ENCODE measurements at places on chromosomes 2 and 18.

DNA sequence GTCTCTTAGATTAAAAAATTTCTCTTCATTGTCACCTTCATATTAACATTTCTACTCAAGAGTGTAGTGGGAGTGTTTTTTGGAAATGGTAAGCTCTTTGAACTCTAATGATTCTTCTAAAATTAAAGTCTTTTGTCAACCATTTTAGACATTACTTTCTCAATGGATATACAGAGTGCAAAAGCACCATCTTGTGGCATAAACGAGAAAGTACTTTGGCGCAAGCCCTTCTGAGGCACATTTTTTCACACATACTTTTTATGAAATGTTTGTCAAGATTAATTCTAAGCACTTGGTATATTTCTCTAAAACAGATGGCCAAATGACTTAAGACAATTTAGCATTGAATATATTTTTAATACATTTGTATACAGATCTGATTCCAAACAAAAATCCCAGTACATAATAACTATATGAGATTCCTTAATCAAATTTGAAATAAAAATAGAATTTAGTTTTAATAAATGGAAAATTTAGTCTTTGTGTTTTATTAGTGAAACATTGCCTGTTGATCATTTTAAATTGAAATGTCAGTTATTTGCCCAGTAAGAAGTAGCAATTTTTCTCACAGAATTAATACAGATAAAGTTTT lies 63.3 kb upstream of the GALNT5 start:
- no peak for DNase-seq

- no peak for DNase-seq
These were observed 18.7 kb downstream of the ZFP36L2 start for GRCh38 chr2:43207553-43208300.

DNA sequence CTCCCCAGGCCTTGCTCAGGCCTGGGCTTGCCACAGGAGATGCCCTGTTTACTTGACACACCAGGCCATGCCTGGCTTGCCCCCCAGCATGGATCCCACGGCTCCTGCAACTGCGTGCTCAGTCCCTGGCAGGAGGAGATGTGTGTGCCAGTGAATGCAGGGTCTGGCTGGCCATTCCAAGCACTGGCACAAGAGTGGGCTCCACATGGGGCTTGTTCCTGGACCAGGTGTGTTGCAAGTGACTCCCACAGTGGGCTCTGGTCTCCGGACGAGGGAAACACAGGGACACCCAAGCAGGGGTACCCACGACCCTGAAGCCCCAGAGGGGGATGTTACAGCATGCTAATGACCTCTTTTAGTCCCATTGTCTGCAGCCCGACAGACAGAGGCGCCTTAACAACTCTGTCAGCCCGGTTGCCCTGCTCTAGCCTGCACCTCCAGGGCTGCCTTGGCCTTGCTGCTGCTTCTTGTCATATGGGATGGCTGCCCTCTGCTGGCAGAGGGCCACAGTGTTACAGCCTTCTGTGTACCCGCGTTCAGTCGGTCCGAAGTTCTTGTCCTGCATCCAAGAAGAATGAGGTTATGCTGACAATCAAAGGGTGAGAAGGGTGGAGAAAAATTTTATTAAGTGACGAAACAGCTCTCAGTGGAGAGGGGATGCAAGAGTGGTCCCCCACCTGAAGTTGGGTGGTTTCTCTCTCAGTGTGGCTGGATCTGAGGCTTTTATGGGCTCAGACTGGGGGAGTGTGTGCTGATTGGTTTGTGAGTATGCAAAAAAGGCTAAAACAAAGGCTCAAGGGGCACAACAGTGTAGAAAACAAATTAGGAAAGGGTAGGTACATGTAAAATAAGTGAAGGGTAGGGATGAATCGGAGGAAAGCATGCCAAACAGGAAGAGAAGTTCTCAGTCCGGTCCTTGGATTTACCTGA lies 180.4 kb downstream of the MBD5 start:
- no peak for DNase-seq

- DNase-seq: no peak
These were observed 22.8 kb upstream of the SMAD4 start for GRCh38 chr18:51006948-51007789.

DNA sequence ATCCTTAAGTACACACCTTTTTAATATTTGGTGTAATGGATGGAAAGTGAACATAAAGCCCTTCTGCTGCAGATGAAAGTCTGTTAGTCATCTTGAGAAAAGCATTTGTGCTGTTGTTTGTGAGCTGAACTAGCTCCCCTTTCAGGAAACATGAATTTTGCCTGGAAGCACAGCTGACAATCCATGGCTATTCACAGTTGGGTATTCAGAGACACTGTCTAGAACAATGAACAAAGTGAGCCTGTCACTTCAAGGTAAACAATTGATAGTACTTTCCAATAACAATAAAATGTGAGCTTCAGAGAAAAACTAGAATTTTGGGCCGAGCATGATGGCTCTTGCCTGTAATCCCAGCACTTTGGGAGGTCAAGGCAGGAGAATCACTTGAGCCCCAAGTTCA lies 6.8 kb upstream of the EFHD1 start:
- DNase-seq: no peak

DNA sequence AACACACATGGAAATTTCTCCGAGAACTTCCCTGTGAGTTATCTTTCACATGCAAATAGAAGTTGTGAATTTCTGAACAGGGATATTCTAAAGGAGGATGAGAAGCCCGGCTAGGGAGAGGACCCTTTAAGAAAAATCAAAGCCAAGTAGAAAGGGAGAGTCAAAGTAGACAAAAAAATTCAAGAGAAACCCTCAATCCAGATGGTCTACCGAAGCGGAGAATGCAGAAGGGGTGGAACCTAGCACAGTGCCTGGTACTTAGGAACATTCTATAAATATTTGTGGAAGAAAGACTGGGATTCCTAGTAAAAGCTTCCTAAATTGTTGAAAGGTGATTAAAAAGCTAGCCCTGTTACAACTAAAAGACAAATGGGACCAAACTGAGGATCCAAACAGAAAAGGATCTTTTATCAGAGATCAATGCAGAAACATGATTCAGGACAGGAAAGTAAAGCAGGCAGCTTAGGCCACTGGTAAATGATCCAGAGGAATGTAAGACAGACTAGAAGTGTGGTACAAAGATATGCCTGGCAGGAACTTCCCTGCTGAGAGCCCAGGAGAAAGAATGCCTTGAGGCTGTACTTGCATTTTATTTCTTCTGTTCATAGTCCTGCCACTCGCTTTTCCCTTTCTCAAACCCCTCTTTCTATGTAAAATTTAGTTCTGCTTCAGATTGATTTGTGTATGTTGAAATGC lies 19.5 kb upstream of the GLS start:
- DNase-seq: no peak

Measured in CD4-positive, alpha-beta T cell treated with Interleukin-15 for 1 hour (primary cell).